ENCODE measurements at places on chromosomes 16 and 17.

GRCh38 chr16:78703936-78704335, 604.5 kb downstream of the WWOX start:
- DNase-seq: no peak

- no peak for DNase-seq
Observed at GRCh38 chr17:76547642-76548202, 7.9 kb downstream of the PRCD start.

GRCh38 chr17:13775450-13775849, 173.7 kb upstream of the HS3ST3A1 start:
- DNase-seq: no peak

GRCh38 chr17:68199837-68200688, 47.8 kb upstream of the AMZ2 start:
- no peak for DNase-seq

GRCh38 chr16:30499284-30499683, 26.7 kb downstream of the ITGAL start:
- no peak for DNase-seq

DNA sequence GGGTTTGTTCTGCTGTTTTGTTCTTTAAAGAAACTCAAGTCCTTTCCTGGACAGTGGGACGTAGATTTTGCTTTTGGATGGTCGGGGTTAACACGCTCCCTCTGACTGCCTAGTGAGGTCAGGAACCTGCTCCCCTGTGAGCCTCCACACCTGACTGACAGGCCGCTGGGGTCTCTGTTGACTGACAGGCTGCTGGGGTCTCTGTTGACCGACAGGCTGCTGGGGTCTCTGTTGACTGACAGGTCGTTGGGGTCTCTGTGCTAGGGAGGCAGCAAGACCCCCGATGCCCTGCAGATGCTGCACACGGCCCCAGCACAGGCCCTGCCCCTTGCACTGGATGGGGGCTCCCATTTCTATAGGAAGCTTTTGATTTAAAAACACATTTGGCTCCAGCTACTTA, 33.5 kb downstream of the LMF1 start:
- no peak for DNase-seq

Data from EL (cell line).